ENCODE measurements at places on chromosomes 12 and 14.

DNA sequence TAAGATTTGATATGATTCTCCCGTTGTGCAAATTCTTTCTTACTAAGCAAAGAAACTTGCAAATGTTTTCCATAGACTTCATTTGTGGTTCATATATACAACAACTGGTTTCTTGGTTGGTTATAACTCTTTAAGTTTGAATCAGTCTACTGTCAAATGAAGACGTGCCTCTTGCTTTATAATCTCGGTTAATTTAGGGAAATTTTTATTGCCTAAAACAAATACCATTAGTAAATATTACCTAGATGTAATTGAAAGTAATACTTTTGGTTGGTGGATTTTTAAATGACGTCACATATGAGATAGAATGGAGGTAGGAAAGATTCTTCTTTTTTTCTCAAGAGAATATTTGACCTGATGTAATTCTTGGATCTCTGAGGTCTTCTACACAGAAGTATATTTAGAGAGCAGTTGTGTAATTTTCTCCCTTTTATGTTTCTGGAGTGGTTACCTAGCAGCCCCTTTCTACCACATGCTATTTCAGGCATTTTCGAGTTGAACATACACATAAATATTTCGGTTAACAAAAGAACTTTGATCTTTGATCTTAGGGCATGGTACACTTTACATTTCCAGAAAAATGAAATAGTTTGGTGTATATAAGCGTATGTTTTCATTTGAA is 1.7 kb downstream of the ATF7IP start:
- no peak for DNase-seq

GRCh38 chr14:75445963-75446362 is 18.1 kb downstream of the JDP2 start:
- DNase-seq: no peak

GRCh38 chr14:104517426-104517825 is 62.1 kb upstream of the C14orf180 start:
- DNase-seq: no peak

DNA sequence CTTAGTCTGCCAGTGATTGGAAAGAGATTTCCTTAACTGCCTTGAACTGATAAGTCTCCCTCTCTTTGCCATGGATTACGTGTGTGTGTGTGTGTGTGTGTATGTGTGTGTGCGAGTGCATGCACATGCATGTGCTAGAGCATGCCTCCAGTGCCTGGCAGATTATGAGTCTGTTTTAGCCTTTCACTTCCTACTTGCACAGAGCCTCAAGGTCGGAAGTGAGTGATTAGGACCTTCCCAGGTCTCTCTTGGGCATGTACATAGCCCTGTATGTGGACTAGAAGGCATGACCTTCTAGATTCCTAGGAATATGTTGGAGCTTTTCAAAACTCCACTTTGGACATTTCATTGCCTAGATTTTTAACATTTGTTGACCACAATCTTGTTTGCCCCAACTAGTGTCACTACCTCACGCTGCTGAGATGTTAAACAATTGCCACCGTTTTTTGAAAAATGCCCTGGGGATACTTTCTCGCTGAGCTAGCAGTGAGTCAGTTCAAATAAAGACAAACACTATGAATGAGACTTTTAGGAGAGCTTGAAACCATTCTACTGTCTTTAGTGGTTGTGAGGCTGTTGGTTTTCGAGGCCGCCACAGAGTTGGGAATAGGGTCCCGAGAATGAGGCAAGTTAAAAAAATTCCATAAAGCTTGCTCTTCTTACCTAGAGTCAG is 28.2 kb downstream of the KIAA0586 start:
- DNase-seq: no peak

GRCh38 chr12:71955970-71956369 is 17.3 kb downstream of the TPH2 start:
- no peak for DNase-seq

GRCh38 chr12:22257100-22257499 is 77.4 kb downstream of the ST8SIA1 start:
- no peak for DNase-seq

- DNase-seq: no peak
These were observed 28.1 kb downstream of the ARF6 start for GRCh38 chr14:49920935-49921334.

DNA sequence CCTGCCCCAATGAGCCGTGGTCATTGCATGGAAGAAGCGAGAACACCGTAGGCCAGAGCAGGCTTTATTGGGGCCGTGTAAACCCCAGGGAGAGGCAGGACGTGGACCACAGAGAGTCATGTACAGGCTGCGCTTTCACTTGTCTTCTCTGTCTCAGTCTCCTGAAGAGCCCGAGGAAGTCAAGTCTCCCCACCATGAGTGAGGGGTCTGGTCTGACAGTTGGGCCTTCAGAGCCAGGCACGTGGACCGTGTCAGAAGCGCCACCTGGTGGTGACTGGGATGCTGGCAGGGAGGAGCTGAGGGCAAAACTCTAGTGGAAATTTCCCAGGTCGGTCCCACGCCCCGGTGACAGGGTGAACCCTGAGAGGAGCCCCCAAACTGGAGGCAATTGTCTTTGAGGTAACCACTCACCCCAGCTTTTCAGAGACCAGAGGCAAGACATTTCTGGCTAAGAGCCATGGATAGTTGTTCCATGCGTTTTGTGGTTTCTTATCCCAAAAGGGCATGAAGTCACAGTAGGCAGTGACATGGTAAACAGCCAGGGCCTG is 17.4 kb downstream of the RPS6KL1 start:
- peak; percentile 87 for DNase-seq

- DNase-seq: peak; percentile 88
These were observed 1030.4 kb downstream of the TMEM121 start for GRCh38 chr14:106556665-106557289.

GRCh38 chr12:97275728-97276590 is 186.6 kb upstream of the RMST start:
- no peak for DNase-seq

DNA sequence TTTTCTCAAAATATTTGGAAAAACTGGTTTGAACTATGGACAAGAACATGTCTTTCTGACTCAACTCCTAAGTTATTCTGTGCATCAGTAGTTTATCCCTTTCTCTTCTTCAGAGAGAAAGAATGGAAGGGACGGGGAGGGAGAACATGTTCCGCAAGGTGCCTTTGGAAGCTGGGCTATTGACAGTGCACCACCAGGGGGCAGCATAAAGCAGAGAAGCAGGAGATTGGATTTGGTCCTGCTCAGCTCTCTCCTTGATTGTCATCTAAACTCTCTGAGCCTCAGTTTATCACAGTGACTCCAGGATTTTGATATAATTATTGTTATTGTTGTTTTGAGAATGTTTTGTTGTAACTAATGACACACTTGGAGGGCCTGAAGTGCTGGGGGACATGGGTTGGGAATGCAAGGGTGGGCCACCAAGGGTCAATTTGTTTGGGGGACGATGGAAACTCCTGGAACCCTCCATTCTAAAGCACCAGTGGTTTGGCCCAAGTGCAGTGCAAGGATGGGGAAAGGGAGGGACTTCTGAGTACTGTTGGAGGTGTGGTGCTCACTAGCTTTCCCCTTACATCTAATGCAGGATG is 45.3 kb upstream of the ANO6 start:
- peak; percentile 92 for DNase-seq

- DNase-seq: no peak
These were observed 23.5 kb upstream of the SELPLG start for GRCh38 chr12:108657130-108657745.

DNA sequence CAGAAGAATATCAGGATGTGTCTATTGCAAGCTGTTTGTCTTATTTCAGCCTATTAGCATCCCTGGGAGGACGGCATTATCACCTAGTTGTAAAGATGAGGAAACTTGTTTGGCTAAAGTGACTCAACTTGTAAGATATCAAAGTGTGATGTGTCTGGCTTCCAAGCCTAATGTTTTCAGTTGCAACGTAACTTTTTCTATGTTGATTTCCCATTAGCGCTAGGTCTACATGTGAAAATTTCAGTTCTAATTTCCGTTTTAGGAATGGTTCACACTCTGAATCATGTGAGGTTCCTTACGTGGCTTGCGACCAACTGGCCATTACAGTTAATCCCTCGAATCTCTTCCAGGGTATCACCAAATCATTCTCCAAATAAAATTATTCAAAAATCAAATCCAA is 58.0 kb downstream of the LLPH start:
- DNase-seq: no peak

- DNase-seq: no peak
These were observed 33.2 kb upstream of the KCNH3 start for GRCh38 chr12:49505672-49506071.

GRCh38 chr12:124901003-124901402 is 13.4 kb downstream of the UBC start:
- DNase-seq: no peak

DNA sequence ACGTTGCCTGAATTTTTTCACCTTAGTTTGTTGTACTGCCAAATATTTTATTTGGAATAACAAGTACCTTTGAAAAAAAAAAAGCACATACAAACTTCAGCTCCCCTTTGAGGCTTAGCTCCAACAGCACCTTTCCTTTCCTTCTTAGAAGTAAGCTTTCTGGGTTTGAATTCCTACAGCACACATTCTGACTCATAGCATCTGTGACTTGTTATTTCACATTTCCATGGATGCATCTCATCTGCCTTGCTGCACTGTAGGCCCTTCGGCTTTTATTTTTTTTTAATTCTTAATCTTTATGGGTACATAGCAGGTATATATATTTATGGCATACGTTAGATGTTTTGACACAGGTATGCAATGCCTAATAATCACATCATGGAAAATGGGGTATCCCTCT is 7.2 kb downstream of the LGALS3 start:
- no peak for DNase-seq

DNA sequence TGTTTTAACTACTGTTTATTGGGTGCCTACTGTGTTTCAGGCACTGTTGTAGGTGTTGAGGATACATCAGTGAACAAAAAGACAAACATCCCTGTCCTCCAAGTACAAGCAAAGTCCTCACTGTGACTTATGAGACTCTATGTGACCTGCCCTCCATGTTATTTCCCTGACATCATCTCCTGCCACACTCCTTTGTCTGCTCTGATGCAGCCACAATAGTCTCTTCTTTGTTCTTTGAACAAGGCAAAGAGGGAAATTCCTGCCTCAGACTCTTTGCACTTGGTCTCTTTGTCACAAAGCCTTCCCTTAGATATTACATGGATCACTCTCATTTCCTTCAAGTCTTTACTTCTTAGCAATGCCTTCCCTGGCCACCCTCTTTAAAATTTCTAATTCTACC is 240.1 kb upstream of the SRRM4 start:
- no peak for DNase-seq

DNA sequence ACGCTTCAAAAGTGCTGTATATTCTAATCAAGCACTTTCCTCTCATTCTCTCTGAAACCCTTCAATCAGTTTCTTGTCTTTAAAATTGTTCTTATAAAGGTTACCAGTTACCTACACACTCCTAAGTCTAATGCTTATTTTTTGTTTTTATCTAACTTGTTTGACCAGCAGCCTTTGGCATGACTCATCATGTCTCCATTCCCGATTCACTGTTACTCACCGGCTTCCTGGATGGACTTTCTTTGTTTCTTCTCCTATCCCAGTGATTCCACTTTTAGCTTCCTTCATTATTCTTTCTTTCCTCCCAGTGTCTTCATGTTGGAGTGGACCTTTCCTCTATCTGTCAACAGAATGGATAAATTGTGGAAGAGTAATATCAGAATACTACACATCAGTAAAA is 368.6 kb upstream of the CCDC196 start:
- no peak for DNase-seq

- no peak for DNase-seq
These were observed 35.0 kb downstream of the LIN7A start for GRCh38 chr12:80902711-80903110.

- peak; percentile 74 for DNase-seq
These were observed 110.4 kb downstream of the ZFP36L1 start for GRCh38 chr14:68682166-68683103.

DNA sequence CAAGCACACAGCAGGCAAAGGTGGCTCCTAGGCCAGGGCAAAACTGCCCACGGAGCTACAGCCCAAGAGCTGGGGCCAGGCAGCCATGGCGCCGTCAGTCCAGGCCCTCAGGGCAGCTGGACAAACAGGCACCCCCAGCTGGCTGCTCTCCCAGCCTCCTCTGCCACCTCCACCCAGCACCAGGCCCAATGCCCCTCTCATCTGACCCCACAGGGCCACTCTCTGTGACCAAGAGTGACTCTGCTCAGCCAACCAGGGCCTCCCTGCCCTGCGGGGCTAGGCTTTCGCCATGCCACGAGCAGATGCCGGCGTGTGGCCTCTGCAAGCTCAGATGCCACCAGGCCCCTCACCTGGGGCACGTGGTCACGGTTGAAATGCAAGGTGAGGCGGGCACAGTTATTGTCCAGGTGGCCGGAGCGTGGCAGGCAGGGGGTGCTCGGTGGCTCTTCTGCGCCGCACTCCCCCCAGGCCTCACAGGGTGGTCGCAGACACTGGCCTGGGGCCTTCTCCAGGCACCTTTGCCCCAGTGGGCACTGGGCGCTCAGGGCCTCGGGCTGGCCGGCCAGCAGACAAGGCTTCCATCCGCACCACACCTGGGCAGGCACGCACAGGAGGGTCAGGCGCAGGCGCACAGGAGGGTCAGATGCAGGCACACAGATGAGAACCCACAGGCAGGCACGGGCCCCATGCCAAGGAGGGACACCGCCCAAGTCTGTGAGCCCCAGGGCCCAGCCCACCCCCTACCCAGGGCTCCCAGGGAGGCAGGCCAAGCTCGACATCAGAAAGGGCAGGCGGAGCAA is 23.0 kb downstream of the JAG2 start:
- DNase-seq: no peak

GRCh38 chr12:99783421-99783820 is 135.9 kb downstream of the GARIN6 start:
- no peak for DNase-seq
